ENCODE measurements at places on chromosomes 12 and 14.
A peak's percentile ranks its signal among the peaks of the same experiment; 100 is the strongest.

DNA sequence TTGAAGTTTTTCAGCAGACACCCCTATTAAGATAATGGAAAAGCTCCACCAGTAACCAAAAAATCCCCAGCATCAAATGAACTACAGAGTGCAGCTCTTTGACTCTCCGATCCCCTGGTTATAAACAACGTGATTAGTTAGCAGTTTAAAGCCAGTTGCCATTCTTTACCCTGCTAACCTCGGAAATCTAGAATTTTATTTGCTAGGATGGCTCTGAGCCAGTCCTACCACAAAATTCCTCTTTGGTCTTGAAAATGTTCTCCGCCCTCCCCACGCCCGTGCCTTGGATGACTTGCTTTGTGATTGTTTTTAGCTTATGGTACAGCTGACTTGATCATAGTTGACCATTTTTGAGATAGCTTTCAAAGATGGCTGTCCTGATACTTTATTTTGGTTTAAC lies 1.2 kb downstream of the KLHDC2 start:
- no peak for DNase-seq
- 0 out of 2 replicates have a peak, but pooled peaks cover 3% of the 10 kb centered on the region for H3K4me1 ChIP-seq
- peak overlapping the region; percentile 96 for H3K4me3 ChIP-seq
- peak overlapping the region; percentile 88 for H3K27ac ChIP-seq
- no peaks in the 10 kb centered on the region for H3K36me3 ChIP-seq
- H3K27me3 ChIP-seq, result no peaks in the 10 kb centered on the region

- H3K27me3 ChIP-seq, result no peaks in the 10 kb centered on the region
- H3K4me3 ChIP-seq, result peak within 1 kb of the TSS; percentile 45
- H3K36me3 ChIP-seq, result no peaks in the 10 kb centered on the region
Measured at GRCh38 chr14:21525962-21526671, at the start of gene SALL2. TSS of gene SALL2 (minus strand) at chr14:21526346. CDS start at chr14:21526127, 219 bp downstream.

GRCh38 chr12:42298887-42299286 lies 27.0 kb downstream of the ZCRB1 start:
- H3K4me1 ChIP-seq, result peaks cover 10% of the 10 kb centered on the region
- DNase-seq, result peak; percentile 29
- peak overlapping the region; percentile 54 for H3K4me3 ChIP-seq
- no peaks in the 10 kb centered on the region for H3K36me3 ChIP-seq
- H3K27ac ChIP-seq, result peak overlapping the region; percentile 78

DNA sequence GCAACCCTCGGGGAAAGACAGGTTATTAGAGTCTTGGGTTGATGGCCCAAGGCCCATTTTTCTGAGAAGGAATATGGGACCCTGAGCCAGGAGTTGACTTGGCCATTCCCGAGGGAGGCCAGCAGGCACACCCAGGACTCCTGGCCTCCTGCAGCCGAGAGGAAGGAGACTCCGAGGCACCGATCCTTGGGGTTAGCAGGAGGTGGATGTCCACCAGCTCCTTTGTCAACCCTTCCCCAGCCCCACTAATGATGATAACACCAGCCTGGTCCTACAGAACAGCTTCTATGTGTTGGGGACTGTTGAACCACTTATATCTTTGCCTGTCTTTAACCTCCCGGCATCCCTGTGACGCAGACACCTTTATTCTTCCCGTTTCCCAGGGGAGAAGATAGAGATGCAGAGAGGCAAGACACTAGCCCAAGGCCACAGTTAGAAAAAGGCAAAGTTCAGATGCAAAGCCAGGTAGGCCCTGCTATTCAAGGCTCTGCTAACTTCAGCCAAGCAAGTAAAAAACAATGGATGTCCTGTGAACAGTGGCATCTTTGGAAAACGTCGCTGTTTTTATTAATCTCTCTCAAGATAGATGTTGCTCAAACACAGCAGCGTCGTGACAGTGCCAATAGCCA lies 767.3 kb upstream of the TBX3 start:
- no peaks in the 10 kb centered on the region for H3K27me3 ChIP-seq
- no peaks in the 10 kb centered on the region for H3K4me1 ChIP-seq
- no peaks in the 10 kb centered on the region for H3K36me3 ChIP-seq

GRCh38 chr12:102465762-102466560 lies 14.4 kb downstream of the IGF1 start:
- H3K36me3 ChIP-seq, result no peaks in the 10 kb centered on the region
- DNase-seq, result no peak
- H3K4me3 ChIP-seq, result no peak overlapping the region
- no peaks in the 10 kb centered on the region for H3K4me1 ChIP-seq
- no peak overlapping the region for H3K27ac ChIP-seq
- no peaks in the 10 kb centered on the region for H3K27me3 ChIP-seq

GRCh38 chr12:51626629-51627028 lies 35.6 kb downstream of the SCN8A start:
- no peak overlapping the region for H3K4me3 ChIP-seq
- H3K4me1 ChIP-seq, result no peaks in the 10 kb centered on the region
- no peaks in the 10 kb centered on the region for H3K27me3 ChIP-seq
- H3K27ac ChIP-seq, result no peak overlapping the region
- no peak for DNase-seq

DNA sequence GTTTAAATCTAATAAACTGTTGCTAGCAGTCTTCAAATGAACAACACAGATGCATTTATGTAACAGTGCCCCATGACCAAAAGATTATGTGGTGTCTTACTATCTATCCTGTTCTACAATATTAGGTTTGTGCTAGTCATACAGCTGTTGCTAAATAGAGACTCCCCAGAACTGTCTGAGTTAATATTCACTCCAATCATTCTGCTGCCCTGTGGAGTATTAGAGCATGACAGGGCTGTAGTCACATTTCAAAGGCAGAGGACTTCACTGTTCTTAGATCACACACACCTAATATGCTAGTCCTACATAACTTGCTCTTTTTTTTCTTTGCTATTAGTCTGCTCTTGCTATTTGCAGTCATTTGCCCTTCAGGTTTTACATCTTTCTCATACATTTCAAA lies 157.6 kb upstream of the MDGA2 start:
- H3K27me3 ChIP-seq, result no peaks in the 10 kb centered on the region
- no peak overlapping the region for H3K27ac ChIP-seq
- DNase-seq, result no peak

GRCh38 chr14:78637489-78637888 lies 467.3 kb downstream of the NRXN3 start:
- no peaks in the 10 kb centered on the region for H3K27me3 ChIP-seq
- H3K36me3 ChIP-seq, result no peaks in the 10 kb centered on the region
- no peak overlapping the region for H3K27ac ChIP-seq
- no peak overlapping the region for H3K4me3 ChIP-seq

DNA sequence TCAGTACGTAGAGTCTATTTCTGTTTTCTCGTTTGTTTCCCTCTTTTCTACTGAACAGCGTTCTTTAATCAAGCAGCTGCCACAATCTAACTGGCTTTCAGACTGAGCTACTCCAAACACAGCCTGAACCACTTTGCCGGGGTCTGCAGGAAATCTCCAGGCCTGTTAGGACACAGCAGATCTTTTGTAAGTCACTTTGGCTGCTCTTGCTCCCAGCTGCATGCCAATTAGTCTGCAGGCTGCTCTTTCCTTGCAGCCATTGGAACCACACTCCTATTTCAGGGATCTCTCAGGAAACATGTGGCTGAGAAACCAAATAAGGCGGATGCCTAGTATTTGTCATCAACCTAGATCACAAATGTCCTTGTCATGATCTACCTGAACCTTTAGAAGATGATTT lies 73.6 kb downstream of the TMTC1 start:
- H3K27ac ChIP-seq, result no peak overlapping the region
- no peaks in the 10 kb centered on the region for H3K4me1 ChIP-seq
- H3K4me3 ChIP-seq, result no peak overlapping the region
- no peaks in the 10 kb centered on the region for H3K27me3 ChIP-seq

- no peaks in the 10 kb centered on the region for H3K4me1 ChIP-seq
- no peak overlapping the region for H3K4me3 ChIP-seq
- no peaks in the 10 kb centered on the region for H3K27me3 ChIP-seq
Measured at GRCh38 chr12:132506328-132507160, 16.6 kb downstream of the FBRSL1 start.

GRCh38 chr14:105255021-105255507 lies 6.7 kb downstream of the BTBD6 start:
- no peak overlapping the region for H3K27ac ChIP-seq
- no peak overlapping the region for H3K4me3 ChIP-seq
- H3K27me3 ChIP-seq, result no peaks in the 10 kb centered on the region
- H3K36me3 ChIP-seq, result no peaks in the 10 kb centered on the region
- DNase-seq, result peak; percentile 8

- DNase-seq, result peak; percentile 51
- no peaks in the 10 kb centered on the region for H3K36me3 ChIP-seq
- H3K27ac ChIP-seq, result no peak overlapping the region
- H3K27me3 ChIP-seq, result no peaks in the 10 kb centered on the region
Measured at GRCh38 chr12:103799857-103800771, 40.9 kb downstream of the NT5DC3 start.

DNA sequence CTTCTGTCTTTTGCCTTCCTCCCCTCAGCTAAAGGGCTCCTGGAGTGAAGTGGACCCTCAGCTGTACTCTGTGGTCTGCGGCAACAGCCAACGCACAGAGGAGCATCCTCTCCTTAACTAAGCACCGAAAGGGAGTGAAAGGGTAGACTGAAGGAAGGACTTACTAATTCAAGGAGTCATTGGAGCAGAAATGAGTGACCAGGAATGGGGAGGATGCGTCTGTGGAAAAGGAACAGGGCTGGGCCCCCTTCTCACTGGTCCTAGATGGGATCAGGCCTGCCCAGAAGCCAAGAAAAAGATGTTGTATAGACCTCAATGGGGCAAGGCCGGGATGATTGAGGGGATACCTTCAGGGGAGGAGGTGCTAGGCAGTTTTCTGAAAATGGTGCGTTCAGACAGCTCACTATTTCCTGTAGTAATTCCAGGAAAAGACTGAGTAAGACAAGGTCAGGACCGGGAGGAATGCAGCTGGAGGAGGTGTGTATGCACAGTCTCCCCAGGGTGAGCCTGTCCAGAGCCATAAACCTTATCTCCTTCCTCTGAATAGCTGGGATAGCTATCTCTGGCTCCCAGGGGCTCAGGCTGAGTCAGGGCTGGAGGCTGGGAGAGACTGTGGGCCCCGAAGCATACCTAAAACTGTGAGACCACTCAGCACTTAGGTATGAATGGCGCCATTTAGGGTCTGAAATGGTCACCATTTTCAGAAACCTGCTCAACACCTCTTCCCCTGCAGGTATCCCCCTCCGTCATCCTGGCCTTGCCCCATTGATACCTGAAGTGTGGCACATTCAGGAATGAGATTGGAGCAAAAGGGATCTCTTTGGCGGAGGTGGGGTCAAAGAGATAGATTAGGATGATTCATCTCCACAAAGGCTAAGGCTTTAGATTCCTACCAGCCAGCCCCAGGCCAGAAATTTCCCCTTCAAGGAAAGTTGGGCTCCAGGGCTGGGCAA lies 20.2 kb upstream of the KRT8 start:
- H3K4me3 ChIP-seq, result no peak overlapping the region
- no peak for DNase-seq
- no peak overlapping the region for H3K27ac ChIP-seq
- H3K36me3 ChIP-seq, result no peaks in the 10 kb centered on the region
- peaks cover 6% of the 10 kb centered on the region for H3K27me3 ChIP-seq

GRCh38 chr14:67749341-67750084 lies 47.8 kb downstream of the RDH12 start:
- no peaks in the 10 kb centered on the region for H3K27me3 ChIP-seq
- no peak for DNase-seq
- no peak overlapping the region for H3K27ac ChIP-seq
- H3K4me1 ChIP-seq, result no peaks in the 10 kb centered on the region
- H3K36me3 ChIP-seq, result no peaks in the 10 kb centered on the region
- no peak overlapping the region for H3K4me3 ChIP-seq

- H3K4me1 ChIP-seq, result peaks cover 28% of the 10 kb centered on the region
- no peaks in the 10 kb centered on the region for H3K27me3 ChIP-seq
- no peaks in the 10 kb centered on the region for H3K36me3 ChIP-seq
- H3K4me3 ChIP-seq, result no peak overlapping the region
- DNase-seq, result no peak
- no peak overlapping the region for H3K27ac ChIP-seq
Measured at GRCh38 chr14:72638021-72638420, 255.9 kb downstream of the DPF3 start.

GRCh38 chr12:93177208-93178153 lies 200.2 kb upstream of the NUDT4 start:
- H3K4me1 ChIP-seq, result no peaks in the 10 kb centered on the region
- DNase-seq, result no peak
- no peak overlapping the region for H3K4me3 ChIP-seq
- no peak overlapping the region for H3K27ac ChIP-seq

DNA sequence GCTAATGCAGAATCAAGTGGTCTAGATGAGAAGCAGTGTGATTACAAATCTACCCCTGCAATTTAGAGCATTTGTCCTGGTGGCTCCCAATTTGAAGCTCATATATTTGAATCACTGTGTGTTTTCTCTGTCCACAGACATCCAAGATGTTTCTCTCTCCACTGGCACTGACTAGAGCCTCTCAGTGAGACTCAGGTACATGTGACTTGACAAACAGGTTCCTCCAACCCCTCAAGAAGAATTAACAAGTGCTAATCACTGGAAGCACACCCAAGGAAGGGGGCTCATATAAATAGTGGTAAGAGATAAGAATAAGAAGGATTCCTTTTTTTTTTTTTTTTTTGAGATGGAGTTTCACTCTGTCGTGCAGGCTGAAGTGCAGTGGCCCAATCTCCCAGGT lies 20.5 kb downstream of the OR10G2 start:
- H3K36me3 ChIP-seq, result no peaks in the 10 kb centered on the region
- no peak overlapping the region for H3K4me3 ChIP-seq
- no peak overlapping the region for H3K27ac ChIP-seq
- DNase-seq, result no peak
- H3K4me1 ChIP-seq, result 0 out of 2 replicates have a peak, but pooled peaks cover 7% of the 10 kb centered on the region
- no peaks in the 10 kb centered on the region for H3K27me3 ChIP-seq

DNA sequence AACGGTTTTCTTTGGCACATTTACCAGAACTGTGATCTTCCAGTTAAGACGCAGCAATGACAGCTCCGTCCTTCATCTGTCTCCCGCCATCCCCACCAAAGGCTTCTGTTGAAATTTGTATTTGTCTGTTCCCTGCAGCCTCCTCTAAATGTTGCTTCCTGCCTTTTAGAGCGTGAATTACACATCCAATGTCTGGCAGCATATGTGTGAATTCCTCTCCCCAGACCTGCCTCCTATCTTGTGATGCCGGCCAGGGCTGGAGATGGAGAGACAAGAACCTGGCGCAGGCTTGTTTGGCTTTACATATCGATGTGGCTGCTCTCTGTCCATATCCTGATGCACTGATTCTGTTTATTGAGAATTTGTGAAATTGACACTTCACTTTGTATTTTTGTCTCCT lies 738.4 kb upstream of the TMEM132C start:
- H3K36me3 ChIP-seq, result no peaks in the 10 kb centered on the region
- no peak overlapping the region for H3K4me3 ChIP-seq
- no peaks in the 10 kb centered on the region for H3K4me1 ChIP-seq

- no peaks in the 10 kb centered on the region for H3K27me3 ChIP-seq
- no peak overlapping the region for H3K27ac ChIP-seq
- no peak for DNase-seq
- no peak overlapping the region for H3K4me3 ChIP-seq
- H3K4me1 ChIP-seq, result peaks cover 11% of the 10 kb centered on the region
- H3K36me3 ChIP-seq, result no peaks in the 10 kb centered on the region
Measured at GRCh38 chr14:92534932-92535643, 21.5 kb downstream of the RIN3 start.
